ENCODE measurements at places on chromosomes 4 and X.

GRCh38 chr4:155434904-155435303, 58.1 kb upstream of the MAP9 start:
- DNase-seq = no peak

GRCh38 chr4:56311299-56311975, 75.9 kb downstream of the AASDH start:
- DNase-seq = no peak

GRCh38 chrX:21963269-21963668, 22.8 kb downstream of the SMS start:
- DNase-seq = no peak

- no peak for DNase-seq
Measured at GRCh38 chrX:71917621-71918343, 7.1 kb downstream of the NHSL2 start.

DNA sequence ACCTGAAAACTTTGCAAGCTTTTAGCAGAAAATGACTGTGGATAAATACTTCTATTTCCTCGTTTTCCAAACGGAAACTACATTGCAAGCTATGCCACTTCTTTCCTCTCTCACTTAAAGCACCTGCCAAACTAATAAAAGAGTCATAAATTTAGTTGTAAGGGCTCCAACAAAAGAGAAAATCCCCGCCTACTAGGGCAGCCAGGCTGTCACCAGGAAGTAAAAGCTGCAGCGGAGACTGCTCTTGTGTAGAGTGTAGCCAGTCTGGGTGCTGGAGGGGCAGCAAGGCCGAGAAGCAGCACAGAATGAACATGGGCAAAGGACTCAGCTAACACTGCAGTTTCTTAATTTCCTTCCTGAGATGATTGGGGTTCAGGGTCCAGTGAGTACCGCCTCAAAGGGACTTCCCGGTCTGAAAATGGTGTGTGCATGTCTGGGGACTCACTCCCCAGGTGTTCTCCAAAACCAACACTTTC, 89.3 kb upstream of the MAML3 start:
- peak; percentile 59 for DNase-seq

DNA sequence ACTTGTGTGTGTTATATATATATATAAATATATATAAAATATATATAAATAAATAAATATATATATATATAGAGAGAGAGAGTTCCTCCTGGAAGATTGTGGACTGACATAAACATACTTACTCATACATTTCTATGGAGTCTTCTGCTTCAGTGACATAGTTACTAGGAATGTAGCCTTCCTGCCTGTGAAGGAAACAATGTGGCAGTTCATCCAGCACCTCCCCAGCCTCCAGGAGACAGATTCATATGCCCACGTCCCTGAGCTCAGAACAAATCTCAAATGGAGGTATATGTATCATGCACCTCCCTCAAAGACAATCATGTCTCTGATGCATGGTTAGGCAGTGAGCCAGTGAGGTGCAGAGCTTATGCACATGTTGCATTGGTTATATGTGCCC, 11.4 kb upstream of the TIMM8A start:
- DNase-seq = no peak

DNA sequence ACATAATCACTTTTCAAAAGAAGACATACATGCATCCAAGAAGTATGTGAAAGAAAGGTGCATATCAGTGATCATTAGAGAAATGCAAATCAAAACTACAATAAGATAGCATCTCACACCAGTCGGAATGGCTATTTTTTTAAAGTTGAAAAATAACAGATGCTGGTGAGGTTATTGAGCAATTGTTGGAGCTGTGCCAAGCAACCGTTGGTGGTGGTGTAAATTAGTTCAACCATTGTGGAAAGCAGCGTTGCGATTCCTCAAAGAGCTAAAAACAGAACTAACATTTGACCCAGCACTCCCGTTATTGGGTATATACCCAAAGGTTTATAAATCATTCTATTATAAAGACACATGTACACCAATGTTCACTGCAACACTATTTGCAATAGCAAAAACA, 14.2 kb downstream of the COX7B2 start:
- DNase-seq = no peak

GRCh38 chr4:119057417-119057816, 78.2 kb upstream of the MYOZ2 start:
- no peak for DNase-seq

DNA sequence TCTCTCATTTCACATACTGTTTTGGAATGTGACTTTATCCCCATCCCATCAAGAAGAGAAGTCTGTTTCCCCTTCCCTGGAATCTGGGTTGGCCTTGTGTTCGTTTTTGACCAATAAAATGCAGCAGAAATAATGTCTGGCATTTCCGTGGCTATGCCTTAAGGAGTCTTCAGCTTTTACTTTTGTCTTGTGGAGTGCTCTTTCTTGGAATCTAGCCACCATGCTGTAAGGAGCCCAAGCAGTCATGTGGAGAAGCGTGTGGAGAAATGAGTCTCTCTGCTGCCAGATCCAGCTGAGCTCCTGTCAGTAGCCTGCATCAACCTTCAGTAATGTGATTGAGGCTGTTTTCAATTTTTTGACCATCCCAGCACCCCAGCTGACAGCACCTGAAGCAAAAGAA, 84.4 kb upstream of the ARMCX2 start:
- no peak for DNase-seq

GRCh38 chr4:143337600-143338287, 1.1 kb downstream of the GAB1 start:
- no peak for DNase-seq

- DNase-seq = peak; percentile 5
Measured at GRCh38 chrX:9342561-9343051, 122.3 kb upstream of the TBL1X start.

GRCh38 chr4:77076889-77077635, 1.3 kb upstream of the CCNI start:
- DNase-seq = no peak

DNA sequence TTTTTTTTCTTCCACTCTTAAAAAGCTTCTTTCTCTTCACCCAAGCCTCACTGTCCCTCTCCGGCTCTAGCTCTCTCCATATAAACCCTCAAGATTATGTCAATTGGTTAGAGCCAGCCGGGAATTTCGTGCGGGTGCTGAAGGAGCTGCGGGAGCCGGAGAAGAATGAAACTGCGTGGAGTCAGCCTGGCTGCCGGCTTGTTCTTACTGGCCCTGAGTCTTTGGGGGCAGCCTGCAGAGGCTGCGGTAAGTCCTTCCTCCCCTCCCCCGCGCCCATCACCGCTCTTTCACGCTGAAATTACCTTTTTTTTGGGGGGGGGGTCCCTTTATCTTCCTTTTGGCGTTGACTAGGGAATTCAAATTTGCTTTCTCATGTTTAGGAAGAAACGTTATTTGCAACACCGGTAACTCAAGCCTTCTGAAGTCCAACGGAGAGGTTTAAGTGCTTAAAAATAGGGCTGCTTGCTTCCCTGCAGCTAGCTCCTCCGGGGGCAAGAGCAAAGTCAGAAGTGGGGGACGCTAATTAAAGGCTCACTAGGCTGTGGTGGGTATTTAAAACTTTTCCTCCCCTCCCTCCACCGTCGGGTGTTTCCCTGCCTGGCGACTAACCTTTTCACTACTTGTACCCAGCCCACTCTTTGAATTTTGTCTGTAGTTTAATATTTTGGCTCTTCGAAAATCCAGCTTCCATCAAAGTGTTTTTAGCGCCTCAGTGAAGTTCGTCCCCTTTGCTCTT, 491 bp downstream of the COL4A5 start:
- DNase-seq = no peak

DNA sequence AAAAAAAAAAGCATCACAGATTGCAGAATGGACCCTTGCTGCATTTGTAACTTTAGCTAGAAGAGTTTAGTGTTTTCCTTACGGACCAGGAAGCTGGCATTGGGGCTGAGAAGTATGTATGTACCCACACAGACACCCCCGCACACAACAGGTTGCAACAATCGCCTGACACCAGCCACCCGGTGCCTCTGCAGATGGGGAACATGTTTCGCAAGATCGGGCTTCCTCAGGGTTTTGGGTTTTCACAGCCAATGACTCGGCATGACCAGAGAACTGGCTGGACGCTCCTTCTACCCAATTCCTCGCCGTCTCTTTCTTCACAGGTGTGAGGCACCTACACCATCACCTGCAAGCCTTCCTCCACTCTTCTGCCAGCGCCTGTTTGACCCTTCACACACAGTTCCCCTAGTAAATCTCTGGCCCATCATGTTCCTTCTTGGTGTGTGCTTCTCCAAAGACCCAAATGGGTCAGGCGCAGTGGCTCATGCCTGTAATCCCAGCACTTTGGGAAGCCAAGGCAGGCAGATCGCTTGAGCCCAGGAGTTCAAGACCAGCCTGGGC, 70.4 kb downstream of the DHRSX start:
- DNase-seq = no peak

DNA sequence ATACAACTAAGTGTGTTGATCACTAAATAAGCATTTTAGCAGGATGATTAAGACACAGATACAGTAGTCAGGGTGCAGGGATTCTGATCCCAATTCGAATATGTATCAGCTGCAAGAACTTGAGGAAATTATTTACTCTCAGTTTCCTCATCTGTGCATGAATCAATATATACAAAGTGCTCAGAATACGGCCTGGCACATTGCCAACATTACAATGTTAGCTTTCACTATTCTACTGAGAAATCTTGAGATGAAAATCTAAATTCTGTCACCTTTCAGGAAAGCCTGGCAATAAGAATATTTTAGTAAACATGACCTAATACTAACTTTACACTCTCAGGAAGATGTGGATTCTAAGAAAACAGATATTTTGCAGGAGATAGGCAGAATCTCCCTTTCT, 1001.6 kb upstream of the IGFBP7 start:
- DNase-seq = no peak

Data from AML-193 (cell line).